T-cell (primary cell): ENCODE measurements at places on chromosomes 6 and 20. TPM values are rescaled to one million over a fixed set of nuclear protein-coding genes. Genes with fewer than 3 reads are reported as not detected.

NKX2-4 gene
- not detected for total RNA-seq

TP53TG5 gene
- 0.10 TPM for total RNA-seq

VSTM2L gene
- total RNA-seq: not detected

BMP7 gene
- total RNA-seq: not detected

SYCP2 gene
- 3.3 TPM for total RNA-seq

NHSL1 gene
- total RNA-seq: 0.08 TPM

SMAP1 gene
- 32.3 TPM for total RNA-seq

HSPA1L gene
- total RNA-seq: 2.8 TPM

SSTR4 gene
- total RNA-seq: not detected

TMEM244 gene
- total RNA-seq: not detected

GRCh38 chr6:48917233-48917632 is 545.8 kb downstream of the MMUT start:
- DNase-seq: no peak

DNA sequence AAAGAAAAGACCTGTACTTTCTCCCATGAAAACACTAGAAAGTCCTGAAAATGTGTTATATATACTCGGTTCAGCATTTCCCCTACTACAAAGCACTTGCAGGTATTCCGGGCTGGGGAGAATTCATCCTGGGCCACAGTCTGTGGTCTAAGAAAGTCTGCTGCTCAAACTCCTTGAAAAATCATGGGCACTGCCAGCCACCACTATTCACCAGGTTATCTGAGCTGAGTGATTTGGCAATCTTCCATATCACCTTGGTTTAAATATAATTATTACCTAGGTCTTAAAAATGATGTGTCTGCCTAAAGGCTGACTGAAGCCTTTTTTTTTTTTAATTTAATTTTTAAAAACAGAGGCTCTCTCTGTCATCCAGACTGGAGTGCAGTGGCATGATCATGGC is 11.3 kb downstream of the FKBP5 start:
- no peak for DNase-seq

- DNase-seq: no peak
Measured at GRCh38 chr6:27019651-27020552, 227.6 kb upstream of the PRSS16 start.

DNA sequence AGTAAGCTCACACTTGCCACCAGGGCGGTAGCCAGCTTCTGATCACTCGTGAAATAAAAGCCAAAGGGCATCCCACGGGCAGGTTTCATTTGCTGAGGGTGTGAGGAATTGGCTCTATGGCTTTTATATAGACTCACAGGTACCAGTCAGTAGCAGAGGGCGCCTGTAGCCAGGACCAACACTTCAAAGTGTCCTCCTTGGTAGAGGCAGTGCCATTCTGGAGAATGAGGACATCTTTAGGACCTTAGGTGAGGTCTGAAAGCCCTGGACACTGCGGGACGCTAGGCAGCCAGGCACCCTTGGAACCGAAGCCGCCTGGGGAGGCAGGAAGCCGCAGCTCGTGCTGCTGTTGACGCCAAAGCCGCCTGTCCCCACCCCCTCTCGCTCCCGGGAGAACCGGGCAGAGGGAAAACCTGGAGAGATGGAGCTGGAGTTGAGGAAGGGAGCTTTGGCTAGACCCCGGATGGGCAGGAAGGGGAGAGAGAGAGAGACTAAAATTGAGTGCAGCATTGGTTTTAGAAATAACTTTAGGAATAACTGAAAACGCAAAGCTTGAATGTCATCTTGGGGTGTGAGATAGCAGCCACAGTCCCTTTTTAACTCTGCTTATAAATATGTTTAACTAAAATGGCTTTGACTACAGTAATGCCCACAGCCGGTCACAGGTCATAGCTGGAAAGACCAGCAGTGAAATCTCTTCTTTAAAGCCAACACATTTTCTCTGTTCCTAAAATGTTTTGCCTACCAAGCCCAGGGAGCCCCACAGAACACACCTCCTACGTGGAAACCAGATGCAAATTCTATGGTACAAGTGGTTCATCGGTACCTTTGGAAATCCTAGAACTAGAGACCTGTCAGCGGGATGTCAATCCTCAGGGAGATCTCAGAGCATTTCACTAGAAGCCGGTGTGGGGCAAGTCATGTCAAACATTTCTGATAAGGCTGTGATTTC is 128.5 kb upstream of the CDYL start:
- DNase-seq: no peak

DNA sequence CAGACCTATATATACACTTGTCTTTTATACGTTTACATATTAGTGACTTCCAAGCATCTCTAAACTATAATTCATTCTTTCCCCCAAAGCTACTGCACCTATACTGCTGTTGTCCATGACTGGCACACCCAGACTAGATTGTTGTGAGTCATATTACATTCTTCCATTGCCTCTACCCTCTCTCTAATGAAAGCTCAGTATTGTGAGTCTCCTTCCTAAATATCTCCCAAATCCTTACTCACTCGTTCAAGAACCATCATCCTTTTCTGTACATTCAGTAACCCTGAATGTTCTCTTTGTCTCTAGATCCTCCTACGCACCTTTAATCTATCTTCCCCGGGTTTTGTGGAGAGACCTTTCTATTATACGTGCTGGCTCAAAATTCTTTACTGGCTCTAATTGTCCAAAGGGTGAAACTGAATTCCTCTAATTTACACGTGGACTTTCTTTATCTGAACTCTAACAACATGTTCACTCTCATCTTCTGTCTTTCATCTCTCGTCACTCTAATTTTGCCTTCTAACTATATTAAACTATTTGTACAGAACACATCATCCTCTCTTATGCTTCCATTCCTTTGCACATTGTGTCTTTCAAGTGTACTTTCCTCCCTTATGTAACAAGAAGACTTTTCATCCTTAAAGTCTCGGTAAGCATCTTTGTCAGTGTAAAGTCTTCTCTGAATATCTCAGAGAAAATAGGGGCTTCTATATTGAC is 109.3 kb downstream of the IBTK start:
- no peak for DNase-seq

- no peak for DNase-seq
Measured at GRCh38 chr6:126118058-126118755, 131.9 kb downstream of the TRMT11 start.

DNA sequence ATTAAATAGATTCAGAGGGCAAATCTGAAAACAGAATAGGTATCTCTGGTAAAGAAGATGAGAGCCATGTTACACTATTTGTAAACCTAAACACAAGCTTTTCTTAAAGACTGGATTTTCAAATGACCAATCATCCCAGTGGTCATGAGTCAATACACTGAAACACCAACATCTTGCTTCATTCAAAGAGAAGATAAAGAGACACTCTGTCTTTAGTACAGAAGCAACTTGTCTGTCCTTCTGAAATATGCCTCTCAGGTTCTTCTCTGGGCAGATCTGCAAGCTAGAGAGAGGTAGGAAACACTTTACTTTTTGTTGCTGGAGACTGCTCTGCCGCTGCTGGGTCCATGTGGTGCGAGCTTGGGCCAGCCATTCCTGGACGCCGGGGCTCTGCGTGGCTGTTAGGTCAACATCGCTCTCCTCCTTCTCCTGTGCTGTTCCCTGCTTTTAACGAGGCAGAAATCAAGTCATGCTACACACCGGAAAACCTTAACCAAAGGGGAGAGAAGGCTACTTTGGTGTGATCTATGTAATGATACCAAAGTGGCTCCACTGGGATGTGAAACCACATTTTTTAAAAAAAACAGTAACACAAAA is 368.2 kb downstream of the SYNE1 start:
- no peak for DNase-seq

GRCh38 chr6:160810238-160810637 is 108.2 kb downstream of the PLG start:
- DNase-seq: no peak

GRCh38 chr6:134414793-134415192 is 96.9 kb upstream of the SGK1 start:
- DNase-seq: no peak

GRCh38 chr6:20744911-20745557 is 210.8 kb downstream of the CDKAL1 start:
- no peak for DNase-seq
